ENCODE measurements at places on chromosomes 12 and 14. TPM values are rescaled to one million over a fixed set of nuclear protein-coding genes. Genes with fewer than 3 reads are reported as not detected.
A peak's percentile ranks its signal among the peaks of the same experiment; 100 is the strongest.

GRCh38 chr14:99257122-99257672, 14.8 kb downstream of the BCL11B start:
- DNase-seq, result no peak

- no peak for DNase-seq
Observed at GRCh38 chr12:103915306-103915705, 14.9 kb upstream of the HSP90B1 start.

DNA sequence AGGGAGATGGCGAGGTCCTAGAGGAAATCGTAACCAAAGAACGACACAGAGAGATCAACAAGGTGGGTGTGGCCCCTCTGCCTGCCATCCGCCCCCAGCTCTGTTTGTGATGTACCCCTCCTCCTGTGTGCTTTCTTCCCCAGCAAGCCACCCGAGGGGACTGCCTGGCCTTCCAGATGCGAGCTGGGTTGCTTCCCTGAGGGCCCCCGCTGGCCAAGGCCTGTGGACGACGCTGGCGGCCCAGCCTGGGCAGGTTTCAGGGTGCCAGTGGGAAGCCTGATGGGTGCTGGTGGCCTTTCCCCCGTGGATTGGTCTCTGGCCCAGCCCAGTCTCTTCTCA, 2.0 kb downstream of the ARL6IP4 start:
- no peak for DNase-seq

- DNase-seq, result no peak
Observed at GRCh38 chr12:94717108-94717507, 66.8 kb upstream of the TMCC3 start.

GRCh38 chr14:58722441-58722840, 84.7 kb downstream of the DACT1 start:
- no peak for DNase-seq

DNA sequence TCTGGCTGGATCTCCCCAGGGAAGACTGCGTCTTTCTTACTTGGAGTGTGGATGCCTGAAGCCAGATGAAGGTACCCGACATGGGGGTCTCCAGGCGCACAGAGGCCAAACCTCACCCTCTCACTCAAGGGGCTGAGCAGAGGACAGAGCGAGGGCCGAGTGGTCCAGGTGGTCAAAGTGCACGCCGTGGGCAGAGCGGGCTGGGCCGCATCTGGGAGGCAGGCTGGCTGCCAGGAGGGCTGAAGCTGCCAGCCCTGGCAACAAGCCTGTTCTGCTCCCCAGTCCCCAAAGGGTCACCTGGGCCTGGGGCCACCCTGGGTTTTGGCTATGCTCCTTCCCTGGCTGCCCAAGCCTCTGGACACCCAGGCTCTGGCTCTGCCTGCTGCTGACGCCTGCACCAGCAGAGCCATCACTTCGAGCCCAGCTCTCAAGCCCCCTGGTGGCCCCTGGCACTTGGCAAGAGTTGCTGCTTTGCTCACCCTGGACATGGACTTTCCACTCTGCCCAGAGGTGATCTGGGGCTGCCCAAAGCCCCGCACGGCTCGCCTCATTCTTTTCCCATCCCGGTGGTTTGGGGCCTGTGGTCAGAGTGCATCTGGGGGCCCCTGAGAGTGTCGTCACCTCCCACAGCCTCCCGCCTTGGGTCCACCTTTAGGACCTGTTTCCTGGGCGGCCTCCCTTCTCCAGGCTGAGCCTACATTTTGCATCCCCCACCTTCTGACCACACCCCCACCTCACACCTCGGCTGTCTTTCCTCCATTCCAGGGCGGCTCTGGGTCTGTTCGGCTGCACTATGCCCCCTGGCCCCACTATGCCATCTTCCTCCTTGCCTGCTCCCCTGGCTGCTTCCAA, 2.8 kb downstream of the ADSS1 start:
- DNase-seq, result no peak

GRCh38 chr12:57224973-57225679, 4.4 kb upstream of the SHMT2 start:
- DNase-seq, result no peak

DNA sequence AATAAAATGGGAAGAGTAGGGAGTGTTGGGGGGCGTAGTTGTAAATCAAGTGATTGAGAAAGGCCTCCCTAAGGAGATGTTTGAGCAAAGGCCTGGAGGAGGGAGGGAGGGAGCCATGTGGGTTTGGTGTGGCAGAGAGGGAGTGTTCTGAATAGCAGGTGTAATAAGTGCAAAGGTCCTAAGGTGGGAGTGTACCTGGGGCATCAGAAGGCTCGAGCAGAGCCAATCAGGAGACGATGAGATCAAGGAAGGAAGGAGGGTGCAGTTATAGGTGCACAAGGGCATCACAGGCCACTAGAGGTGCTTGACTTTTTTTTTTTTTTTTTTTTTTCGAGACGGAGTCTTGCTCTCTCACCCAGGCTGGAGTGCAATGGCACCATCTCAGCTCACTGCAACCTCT, 77.9 kb upstream of the PLXNC1 start:
- DNase-seq, result no peak

DNA sequence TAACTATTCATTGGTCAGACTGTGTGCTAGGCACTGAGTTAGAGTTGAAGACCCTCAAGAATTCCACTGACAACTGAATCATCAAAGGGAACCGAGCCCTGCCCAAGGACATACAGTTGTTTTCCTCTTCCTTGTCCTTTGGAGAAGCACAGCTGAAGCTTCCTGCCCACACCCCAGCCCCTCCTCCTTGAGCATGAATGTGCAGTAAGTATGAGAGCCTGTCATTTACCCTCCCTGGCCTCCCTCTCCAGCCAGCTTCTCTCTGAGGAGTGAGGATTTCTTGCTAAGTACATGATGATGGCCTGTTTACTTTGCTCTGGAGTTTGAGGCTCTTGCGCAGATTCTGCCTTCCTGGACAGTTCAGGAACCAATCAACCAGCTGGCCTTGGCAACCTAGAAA, 235.2 kb downstream of the CACNA1C start:
- DNase-seq, result no peak

- no peak for DNase-seq
Observed at GRCh38 chr12:80862531-80862930, 75.2 kb downstream of the LIN7A start.

DNA sequence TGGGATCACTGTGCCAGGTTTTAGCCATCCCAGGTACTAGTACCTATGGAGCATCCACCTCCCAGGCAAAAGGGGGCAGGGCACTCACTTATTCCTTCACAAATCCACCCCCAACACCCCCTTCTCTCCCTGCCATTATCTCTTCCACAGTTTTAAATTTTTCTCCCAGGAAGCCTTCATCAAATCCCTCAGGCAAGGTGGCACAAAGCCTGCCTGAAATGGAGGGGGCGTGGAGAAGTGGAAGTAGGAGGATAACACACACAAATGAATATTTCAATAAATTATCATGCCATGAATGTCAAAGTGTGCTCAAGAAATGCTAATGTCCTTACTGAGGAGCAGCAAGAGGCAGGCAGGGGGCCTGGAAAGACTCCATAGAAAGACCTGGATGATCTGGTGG, 4.7 kb upstream of the CHST11 start:
- no peak for DNase-seq

- DNase-seq, result no peak
Observed at GRCh38 chr12:31705621-31706020, 23.2 kb downstream of the AMN1 start.

DNA sequence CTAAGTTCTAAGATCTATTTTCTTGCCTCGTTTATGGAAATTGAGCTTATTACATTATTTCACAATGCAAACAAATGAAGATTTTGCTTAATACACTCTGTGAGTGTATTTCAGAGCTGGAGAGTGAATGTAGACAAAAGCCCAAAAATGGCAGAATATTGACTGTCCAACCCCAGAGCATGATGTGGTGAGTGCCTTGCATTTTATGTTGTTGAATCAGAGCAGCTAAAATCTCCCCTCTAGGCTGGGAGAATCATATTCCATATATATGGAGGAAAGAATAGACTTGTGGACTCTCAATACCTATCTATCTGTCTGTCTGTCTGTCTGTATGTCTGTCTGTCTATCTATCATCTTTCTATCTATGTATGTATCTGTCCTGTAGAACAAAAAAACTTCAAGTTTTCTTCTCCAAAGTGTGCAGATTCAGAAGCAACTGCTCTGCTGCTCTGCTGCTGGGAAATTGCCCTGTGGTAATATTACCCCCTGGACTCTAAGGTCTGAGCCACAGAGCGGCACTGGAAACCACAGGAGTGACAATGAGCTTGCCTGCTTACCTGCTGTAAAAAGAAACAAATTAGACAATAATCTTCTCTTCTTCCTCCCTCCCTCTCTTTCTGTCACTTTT, 209.4 kb upstream of the PRICKLE1 start:
- DNase-seq, result no peak

DNA sequence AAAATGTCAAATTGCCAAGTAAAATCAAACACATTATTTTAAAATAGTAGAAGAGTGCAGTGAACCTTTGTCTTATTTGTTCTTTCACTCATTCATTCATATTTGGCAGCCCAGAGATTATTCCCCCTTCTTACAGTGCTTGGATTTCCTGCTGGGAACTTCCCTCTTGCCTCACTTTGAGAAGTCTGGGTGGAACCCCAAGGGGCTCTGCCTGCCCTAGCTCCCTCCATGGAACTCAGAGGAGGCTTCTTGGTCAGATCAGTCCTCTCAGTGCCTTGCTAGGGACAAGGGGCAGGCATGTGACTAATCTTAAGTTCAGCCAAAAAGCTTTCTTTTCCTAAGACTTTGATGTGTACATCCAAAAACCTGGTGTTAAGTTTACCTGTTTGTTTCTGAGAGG, 84.7 kb upstream of the OVCH1 start:
- DNase-seq, result no peak

DNA sequence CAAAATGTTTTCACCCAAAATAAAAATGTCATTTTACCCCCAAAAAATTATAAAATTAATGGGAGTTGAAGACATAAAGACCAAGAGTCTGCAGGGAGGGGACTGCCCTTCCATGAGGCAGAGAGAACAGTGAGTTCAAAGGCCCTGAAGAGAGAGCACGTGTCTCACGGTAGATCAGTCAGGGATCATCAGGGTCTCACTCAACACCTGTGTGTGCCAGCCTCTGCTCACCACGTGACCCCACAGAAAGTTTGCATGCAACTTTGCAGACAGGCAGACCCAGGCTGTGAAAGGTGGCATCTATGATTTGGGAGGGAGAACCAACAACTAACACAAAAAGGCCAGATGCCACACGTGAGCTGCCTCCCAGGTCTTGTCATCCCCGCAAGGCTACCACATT, 33.1 kb downstream of the CLMN start:
- no peak for DNase-seq

DNA sequence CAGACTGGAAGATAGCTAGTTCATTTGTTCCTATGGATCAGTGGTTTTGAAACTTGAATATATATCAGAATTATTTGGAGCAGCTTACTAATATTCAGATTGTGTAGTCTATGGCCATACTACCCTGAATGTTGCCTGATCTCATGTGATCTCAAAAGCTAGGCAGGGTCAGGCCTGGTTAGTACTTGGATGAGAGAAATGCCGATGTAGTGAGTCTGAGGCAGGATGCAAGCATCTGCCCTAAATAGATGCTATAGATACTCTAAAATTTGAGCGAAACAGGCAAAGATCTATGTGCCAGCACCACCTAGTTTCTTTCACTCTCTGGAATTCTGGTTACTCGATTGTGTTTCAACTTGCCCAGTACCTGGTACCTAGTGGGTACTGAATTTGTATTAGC, 40.9 kb downstream of the FRMD6 start:
- no peak for DNase-seq

- peak; percentile 65 for DNase-seq
Observed at GRCh38 chr12:82708061-82708879, 21.6 kb downstream of the TMTC2 start.

DNA sequence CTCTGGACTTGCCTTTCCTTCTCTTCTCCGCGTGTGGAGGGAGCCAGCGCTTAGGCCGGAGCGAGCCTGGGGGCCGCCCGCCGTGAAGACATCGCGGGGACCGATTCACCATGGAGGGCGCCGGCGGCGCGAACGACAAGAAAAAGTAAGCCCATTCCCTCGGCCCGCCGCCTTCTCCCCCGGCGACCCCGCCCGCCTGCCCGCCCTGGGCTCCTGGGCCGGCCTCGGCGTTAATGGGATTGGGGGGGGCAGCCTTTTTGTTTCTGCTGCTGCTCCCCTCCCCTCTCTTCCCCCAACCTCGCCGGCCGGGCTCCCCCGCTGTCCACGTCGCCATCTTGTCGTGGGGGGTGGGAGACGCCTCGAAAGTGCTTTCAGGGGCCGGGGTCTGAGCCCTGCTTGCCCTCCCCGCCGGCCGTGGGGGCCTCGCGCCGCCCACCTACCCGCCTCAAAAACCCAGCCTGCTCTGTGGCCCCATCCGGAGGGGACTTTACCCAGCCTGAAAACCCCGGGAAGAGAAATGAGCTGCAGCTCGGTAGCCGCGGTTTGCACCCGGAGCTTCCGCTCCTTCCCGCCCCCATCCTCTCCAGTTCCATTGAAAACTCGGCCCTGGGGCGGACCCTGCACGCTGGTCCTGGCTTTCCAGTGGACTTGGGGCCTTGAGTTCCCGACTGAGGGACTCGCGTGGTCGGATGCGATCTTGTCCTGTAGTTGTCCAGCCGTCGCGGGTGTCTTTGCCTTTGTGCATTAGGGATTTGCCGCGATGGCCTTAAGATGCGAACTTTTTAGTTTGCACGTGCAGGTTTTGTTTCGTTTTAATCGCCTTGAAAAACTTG, 598 bp downstream of the HIF1A start:
- peak; percentile 53 for DNase-seq

DNA sequence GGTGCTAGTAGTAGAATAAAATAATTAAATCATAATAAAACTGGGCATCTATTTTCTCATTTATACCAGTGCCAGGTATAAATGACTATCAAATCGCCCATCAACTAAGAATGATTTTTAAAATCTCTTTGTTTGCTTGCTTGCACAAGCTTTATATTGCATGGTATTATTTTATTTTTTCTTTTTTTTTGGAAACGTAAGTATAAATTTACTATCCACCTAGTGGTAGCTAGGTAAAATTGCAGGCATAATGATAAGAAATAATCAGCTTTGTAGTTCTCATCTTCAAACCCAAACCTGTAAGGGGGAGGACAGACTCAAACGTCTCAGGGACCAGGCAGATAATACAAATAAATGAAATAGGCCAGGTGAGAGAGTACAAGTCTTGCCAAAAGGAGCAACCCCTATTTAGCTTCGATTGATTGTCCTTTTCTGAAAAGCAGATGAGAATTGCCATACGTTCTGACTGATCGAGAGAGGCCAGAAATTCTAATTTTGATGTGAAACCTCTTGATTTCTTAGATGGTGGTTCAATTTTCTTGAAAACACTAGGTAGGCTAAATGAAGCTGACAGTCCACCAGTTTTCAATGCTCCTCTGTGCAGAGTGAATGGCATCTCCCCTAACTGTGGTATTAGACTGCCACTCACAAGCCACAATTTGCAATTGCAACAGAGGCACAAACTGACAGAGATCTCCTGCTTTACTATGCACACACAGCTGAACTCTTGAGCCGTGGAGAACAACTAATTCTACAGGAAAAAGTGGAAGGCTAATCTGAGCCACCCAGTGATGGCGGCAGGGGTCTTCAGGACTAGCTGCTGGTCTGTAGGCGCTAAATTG, 189.3 kb downstream of the DACT1 start:
- DNase-seq, result no peak

- no peak for DNase-seq
Observed at GRCh38 chr14:51458563-51458955, 193.2 kb upstream of the FRMD6 start.

GRCh38 chr12:48198672-48198971, 4.5 kb downstream of the OR10AD1 start:
- DNase-seq, result no peak

The ZDHHC22 gene
- polyA plus RNA-seq, result 30.2 TPM

The PRPH gene
- polyA plus RNA-seq, result 166 TPM

The CLBA1 gene
- 15.8 TPM for polyA plus RNA-seq

The NGB gene
- 28.3 TPM for polyA plus RNA-seq

The VPS33A gene
- 13.2 TPM for polyA plus RNA-seq

The TAS2R9 gene
- not detected for polyA plus RNA-seq

The PCNX1 gene
- 8.5 TPM for polyA plus RNA-seq
